ENCODE measurements at places on chromosomes 6 and 20.

DNA sequence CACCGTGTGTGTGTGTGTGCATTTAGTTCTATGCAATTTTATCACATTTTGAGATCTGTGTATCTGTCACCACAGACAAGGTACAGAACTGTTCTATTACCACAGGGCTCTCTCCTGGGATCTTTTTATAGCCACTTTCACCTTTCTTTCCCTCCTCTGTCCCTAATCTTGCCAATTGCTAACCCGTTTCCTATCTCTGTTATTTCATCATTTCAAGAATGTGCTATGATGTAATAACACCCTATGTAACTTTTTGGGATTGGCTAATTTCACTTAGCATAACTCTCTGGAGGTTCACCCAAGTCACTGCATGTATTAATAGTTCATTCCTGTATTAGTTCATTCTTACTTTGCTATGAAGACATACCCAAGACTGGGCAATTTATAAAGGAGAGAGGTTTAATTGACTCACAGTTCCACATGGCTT is 657.7 kb downstream of the QKI start:
- DNase-seq = no peak

GRCh38 chr20:6515261-6515660 is 252.2 kb upstream of the BMP2 start:
- DNase-seq = no peak

DNA sequence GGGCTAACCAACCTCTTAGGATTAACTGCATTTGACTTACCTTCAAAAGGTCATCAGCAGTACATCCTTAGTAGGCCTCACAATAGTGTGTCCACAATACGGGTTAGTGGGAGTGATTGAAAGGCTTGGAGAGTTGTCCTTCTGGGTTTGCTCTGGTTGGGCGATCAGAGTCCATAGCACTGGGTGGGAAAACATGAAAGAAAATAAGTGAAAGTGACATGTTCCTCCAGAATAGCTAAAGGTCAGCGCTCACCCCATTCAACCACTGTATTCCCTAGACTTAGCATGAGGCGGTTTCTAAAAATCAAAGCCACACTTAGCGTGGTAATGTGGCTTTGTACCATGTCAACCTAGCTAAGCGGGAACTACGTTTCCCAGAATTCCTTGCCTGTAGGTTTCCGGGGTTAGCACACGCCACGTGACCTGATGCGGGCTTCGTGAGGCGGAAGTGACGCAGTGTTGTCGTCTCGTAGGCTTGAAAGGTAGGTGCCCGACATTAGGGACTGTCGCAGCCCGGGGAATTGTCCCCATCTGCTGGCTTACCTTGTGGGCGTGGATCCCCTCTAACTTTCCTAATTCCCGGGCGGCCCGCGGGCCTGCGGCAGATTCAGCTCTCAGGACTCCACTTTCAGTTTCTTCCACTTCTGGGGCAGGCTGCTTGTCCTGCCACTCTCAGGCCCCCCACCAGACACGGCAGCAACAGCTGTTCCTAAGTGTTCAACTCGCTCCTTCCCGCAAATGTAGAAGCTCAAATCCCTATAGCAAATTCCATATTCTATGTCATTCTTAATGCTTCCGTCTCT is 19.8 kb upstream of the SCP2D1 start:
- DNase-seq = peak; percentile 96

DNA sequence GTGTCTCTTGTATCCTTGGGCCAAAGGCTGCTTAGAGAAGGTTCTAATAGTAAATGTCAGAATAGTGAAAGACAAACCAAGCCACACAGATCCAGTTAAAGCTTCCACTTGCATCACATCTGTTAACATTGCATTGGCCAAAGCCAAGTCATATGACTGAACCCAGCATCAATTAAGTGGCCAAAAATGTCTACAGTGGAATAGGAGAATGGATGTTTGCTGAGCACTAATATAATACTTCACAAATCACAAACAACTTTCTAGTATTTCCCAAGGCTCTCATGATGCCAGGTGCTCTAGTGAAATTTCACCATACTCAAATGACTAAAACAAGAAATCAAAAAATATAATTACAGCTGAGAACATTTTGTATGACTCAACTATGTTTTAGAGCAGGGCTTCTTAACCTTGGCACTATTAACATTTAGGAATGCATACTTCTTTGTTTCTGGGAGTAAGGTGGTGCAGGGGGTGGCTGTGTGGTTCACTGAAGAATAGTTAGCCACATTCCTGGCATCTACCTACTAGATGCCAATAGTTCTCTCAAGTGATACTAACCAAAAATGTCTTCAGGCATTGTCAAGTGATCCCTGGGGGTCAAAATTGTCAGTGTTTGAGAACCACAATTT is 148.0 kb upstream of the SPTLC3 start:
- no peak for DNase-seq

DNA sequence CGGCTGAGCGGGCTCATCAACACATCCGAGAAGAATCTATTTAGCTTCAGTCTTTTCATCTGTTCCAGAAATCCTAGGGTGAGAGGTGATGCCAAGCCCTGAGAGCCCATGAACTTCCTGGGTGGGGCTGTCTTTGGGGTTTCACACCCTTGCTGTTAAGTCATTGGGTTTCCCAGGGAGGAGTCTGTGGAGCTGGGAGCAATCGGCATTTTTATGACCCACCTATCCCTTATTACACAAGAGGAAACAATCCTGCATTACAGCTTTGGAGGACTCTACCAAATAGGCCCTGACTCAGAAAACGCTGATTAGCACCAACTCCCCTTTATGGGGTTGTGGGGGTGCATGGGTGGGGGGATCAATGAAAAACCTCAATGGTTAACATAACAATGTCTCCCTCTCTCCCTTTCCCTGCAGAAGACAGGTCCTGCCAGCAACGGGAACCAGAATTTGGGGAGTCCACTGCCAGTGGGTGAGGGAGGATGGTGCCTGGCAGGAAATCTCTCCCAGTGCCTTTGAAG is 46.3 kb downstream of the EZR start:
- peak; percentile 81 for DNase-seq

DNA sequence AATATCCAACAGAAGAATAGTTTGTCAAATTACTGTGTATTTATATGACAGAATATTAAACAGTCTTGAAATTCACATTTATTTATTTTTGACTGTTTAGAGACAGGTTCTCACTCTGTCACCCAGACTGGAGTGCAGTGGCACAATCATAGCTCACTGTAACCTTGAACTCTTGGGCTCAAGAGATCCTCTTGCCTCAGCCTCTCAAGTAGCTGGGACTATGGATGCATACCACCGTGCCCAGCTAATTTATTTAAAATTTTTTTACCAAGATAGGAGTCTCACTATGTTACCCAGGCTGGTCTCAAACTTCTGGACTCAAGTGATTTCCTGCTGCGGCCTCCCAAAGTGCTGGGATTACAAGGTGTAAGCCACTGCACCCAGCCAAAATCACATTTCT is 57.4 kb downstream of the NINL start:
- no peak for DNase-seq

- DNase-seq = peak; percentile 16
Measured at GRCh38 chr20:48191200-48191599, 405.9 kb upstream of the SULF2 start.

DNA sequence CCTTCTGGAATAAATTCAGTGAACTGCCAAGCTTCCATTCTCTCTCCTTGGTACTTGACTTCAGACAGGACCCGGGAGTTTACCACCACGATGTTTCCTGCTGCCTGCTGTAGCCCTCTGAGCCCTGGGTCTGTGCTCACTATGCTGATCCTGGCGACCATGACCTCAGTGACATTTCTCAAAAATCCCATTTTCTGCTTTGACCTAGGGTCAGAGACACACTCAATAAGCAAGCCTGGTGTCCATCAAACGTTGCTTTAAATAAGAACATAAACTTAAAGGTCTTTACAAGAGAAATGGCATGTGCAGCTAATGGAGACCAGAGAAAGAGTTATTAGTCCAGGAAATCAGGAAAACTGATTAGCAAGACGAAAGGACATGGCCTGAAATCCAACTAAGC is 509.7 kb upstream of the SULF2 start:
- peak; percentile 12 for DNase-seq

- DNase-seq = no peak
Measured at GRCh38 chr20:21262812-21263211, 40.3 kb upstream of the XRN2 start.

DNA sequence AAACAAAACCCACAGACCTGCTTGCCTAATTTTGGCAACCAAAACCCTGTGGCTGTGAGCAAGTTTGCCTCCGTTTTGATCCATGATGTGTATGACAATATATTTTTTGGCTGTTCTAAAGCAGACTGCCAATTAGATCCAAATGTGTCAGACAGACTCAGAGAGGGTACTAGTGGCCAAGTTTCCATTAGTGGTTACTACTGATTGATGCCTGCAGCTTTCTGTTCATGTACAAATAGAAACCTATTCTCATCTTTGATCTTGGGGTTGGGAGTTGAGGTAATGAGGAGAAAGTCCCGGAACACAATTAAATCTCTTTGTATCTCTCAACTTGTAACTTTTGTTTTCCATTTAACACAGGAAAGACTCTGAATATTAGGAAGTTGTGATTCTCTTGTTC is 100.9 kb downstream of the RNF144B start:
- DNase-seq = peak; percentile 16

DNA sequence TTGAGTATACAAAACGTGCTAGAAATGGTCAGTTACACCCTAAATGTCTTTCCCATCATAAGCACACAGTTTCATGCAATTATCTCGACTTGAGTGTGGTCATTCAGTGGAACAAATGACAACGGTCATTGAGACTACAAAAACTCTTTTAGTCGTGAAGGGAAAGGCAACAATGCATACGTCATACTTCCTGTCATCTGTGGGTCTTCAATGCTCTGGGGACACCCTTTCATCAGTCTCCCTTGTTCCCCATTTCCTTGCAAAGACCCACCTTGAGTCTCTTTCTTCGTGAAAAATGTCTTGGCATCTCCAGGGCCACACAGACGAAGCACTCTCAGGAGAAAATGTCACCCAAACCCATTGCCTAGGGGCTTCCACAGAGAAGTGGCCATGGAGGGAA is 238.5 kb downstream of the GMPR start:
- no peak for DNase-seq
